GM06990 (cell line): ENCODE measurements at places on chromosomes 5 and 9.

DNA sequence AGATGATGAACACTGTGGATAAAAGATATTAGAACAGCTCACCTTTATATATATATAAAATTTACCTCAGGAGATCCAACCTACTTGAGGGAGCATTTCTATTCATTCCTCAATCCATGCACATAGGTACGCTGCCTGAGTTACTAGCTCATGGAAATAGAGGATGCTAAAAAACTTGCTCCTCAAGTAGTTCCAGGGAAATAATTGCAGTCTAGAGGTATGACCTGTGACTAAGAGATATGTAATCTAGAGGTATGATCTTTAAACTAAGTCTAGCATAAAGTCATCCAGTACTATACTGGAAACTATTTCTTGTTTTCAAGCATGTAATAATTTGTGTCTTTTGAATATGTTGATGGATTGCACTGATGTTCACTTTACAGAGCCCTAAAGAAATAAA, 471.2 kb downstream of the TAF11L14 start:
- DNase-seq: no peak

- DNase-seq: no peak
Observed at GRCh38 chr5:39137819-39138451, 63.7 kb upstream of the RICTOR start.

- no peak for DNase-seq
Observed at GRCh38 chr5:108461628-108462367, 79.9 kb upstream of the FBXL17 start.

GRCh38 chr9:18822850-18823249, 210.2 kb downstream of the SAXO1 start:
- DNase-seq: no peak

DNA sequence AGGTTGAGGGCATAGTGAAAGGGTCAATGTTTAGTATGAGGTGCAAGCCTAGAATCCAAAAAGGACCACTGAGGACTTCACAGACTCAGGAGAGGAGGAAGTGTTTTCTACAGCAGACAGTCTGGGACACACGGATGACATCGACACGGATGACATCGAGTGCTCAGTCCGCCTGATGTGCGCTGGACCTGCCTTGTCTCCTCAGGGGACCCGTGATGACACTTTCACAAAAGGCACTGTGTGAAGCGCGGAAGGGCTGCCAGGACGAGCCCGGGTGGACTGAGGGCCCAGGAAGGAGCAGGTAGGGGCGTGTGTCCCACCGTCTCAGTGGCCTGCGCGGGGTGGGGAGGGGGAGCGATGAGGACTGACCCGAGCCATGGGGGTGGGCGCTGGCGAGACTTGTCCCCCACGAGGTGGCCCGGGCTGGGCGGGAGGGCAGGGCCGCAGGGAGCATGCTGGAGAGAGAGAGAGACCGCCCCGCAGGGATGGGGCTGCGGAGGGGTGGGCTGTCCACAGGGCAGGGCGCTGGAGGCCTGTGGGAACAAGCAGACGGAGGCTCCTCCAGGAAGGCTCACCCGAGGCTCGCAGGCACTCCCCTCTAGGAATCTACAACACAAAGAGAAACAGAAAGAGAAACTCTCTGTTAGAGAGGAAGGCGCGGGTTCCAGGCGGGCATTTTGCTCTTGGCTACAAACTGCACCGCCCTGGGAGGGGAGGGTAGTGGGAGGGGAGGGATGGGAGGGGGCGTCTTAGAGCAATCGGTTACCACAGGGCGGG, 54.9 kb downstream of the USP20 start:
- peak; percentile 59 for DNase-seq

DNA sequence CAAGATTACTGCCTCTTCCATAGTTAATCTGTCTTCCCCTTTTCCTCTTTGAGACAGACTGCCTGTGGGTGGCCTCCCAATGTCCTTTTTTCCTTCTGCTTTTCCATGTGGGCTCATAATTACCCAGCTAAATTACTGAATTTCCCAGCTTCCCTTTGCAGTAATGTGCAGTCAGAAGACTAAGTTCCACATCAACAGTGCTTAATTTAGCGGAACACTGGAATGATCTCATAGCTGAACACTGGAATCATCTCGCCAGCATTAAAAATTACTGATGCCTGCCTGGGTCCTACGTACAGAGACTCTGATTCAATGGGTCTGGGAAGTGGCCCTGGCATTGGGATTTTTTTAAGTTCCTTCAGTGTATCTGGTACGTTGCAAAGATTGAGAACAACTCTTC, 84.3 kb downstream of the DNAH5 start:
- DNase-seq: no peak

DNA sequence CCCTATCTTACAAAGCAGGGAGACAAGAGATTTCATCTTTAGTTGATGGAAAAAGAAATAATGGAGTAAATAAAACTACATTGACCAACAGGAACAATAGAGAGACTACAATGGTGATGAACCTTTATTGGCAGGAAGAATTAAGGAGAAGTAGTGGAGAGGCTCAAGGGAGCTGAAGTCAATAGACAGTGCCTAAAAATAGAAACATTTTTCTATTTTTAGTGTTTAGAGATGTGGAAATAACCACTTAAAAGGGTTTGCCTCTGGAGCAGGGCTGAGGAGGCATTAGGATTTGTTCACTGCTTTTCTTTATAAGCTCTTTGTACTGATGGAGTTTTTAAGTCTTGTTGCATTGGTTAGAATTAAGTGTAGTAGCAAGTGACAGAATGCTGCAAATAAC, 98.4 kb upstream of the ERCC6L2 start:
- no peak for DNase-seq

GRCh38 chr5:76542887-76543690, 80.1 kb downstream of the F2RL2 start:
- DNase-seq: peak; percentile 6

DNA sequence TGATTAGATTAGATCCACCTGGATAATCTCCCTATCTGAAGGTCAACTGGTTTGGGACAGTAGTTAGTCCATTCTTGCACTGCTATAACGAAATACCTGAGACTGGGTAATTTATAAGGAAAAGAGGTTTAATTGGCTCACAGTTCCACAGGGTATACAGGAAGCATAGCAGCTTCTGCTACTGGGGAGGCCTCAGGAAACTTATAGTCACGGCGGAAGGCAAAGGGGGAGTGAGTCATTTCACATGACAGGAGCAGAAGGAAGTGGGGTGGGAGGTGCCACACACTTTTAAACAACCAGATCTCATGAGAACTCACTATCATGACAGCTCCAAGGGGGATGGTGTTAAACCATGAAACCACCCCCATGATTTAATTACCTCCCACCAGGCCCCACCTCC, 9.9 kb downstream of the C9orf40 start:
- DNase-seq: no peak

DNA sequence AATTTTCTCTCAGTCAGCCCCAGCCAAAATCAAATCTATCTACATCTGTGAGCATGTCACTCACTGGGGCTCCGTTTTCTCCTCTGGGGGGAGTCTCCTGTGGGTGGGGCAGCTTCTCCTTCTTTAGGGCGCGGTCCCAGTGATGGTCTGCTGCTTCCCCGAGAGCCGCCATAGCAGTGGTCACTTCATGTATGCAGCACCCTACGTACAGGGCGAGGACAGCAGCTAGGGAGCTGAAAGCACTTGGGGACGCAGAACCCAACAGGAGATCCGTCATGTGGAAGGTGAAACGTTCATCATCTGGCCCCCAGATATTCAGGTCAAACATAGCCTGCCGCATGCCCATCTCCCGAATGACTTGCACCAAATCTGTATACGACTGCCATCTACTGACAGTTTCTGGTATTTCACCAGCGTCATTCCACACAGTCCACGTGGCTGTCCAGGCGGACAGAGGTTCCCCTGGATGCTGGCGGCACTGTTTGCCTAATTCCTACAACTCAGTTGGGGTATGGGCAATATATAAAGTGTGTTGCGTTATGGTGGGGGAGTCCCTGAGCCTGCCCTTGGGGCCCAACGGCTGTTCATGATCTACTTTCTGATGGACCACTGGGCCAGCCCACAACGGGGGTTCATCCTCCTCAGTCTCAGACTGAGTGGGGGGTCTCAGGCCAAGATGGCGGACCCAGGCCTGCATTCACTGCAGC, 795.0 kb downstream of the EFNA5 start:
- DNase-seq: peak; percentile 15
